GM12865 (cell line): ENCODE measurements at places on chromosomes 2 and 18.

DNA sequence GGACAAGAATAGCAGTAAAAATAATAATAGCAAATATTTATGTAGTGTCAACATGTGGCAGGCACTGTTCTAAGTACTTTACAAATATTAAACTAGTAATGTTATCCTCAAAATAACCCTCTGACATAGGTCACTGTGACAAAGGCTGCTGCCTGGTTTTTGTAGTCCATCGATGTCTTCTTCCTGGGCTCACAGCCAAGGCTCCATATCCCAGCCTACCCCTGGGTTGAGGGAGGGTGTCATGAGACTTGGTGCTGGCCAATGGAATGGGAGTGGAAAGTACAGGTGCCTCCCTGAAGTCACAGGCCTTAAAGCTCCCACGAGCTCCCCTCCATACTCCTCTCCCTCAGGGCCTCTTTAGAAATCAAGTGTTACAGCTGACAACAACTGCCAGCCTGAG, 159.3 kb downstream of the CYRIA start:
- DNase-seq = no peak

GRCh38 chr2:118090387-118091139, 2.3 kb downstream of the INSIG2 start:
- DNase-seq = no peak

- peak; percentile 57 for DNase-seq
These were observed 110.9 kb upstream of the RMP24 start for GRCh38 chr18:35861367-35862118.

- DNase-seq = peak; percentile 94
These were observed 4.9 kb upstream of the STK17B start for GRCh38 chr2:196176142-196176738.

- DNase-seq = peak; percentile 12
These were observed 225.8 kb upstream of the SIX3 start for GRCh38 chr2:44715671-44716081.

- DNase-seq = no peak
These were observed 213.6 kb upstream of the SP5 start for GRCh38 chr2:170501421-170502043.

GRCh38 chr2:218880859-218881594, 375 bp downstream of the WNT10A start:
- no peak for DNase-seq

- DNase-seq = peak; percentile 18
These were observed 54.3 kb upstream of the AGPS start for GRCh38 chr2:177338177-177338721.

- DNase-seq = no peak
These were observed 340 bp downstream of the SLC40A1 start for GRCh38 chr2:189580241-189580651.

DNA sequence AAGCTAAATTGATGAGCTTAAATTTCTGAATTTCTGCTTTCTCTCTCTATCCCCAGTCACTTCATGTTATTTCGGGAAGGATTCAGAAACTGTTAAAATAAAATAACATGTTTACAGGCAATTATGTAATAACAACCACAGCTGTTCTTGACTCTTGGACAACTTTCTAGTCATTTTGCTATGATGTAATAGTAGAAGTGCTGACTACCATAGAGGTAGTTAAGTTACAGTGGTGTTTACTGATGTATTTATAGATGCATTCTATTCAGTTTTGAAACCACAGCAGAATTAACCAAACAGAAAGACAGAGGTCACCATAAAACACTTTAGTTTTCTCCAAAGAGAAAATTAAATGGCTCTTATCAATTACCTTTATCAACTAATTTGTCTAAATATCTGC, 1292.0 kb upstream of the CHAC2 start:
- DNase-seq = no peak

DNA sequence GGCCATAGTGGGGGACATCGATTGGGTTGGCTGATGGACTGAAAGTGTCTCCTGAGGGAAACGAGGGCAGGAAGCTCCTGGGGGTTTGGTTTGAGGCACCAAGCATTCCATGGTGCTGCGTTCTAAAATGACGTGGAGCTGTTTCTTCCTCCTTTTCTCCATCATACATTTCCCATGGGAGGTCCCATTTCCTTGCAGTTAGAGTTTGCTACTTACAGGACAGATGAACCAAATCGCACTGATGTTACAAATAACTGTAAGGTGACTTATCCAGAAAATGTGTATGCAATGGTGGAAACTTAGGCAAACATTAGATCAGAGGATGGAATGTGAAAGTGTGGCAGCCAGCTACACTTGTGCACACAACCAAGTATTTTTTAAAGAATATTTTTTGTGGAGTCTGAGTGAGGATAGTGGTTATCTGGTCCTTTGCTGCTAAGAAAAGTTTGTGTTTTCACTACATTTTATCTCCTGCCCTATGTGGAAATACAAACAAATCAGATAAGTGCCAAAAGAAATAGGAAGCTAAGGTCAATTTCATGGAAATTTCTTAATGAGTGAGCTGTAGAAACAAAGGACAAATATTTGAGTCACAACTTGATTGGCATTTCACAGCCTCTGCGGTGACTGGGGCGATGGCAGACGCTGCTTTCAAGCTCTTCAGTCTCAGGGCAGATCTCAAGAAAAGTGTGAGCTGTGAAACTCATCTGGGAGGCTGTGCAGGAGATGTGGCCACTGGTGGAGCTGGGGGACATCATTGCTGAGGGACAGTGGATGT, 256.2 kb downstream of the TSN start:
- no peak for DNase-seq

DNA sequence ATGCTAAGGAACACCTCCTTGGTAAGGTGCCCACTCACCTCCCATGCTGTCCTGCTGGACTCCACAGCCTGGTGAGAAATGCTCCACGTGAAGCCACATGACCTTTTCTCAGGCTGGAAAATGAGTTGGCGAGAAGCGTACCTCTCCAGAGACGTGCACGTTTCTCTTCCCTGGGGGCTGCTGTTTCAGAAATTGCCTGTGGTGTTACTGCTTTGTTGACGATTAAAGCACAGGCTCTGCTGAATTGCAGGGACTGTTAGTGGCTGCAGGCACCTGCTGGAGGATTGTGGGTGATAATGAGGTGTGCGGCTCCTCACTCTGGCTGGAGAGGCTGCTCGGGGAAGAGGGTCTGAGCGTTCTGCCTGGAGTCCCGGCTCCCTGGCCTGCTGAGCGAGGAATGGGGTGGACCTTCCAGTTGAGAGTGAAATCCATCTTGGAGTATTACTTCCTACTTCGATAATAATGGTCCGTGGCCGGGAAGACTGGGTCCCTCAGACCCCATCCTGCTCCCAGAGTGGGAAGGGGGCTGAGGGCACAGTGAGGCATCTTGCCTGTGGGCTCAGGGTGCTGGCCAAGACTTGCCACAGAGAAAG, 199.3 kb upstream of the HDAC4 start:
- no peak for DNase-seq

GRCh38 chr2:116819355-116819754, 995.1 kb upstream of the DDX18 start:
- no peak for DNase-seq

GRCh38 chr2:21059885-21060610, 16.2 kb upstream of the APOB start:
- DNase-seq = no peak

DNA sequence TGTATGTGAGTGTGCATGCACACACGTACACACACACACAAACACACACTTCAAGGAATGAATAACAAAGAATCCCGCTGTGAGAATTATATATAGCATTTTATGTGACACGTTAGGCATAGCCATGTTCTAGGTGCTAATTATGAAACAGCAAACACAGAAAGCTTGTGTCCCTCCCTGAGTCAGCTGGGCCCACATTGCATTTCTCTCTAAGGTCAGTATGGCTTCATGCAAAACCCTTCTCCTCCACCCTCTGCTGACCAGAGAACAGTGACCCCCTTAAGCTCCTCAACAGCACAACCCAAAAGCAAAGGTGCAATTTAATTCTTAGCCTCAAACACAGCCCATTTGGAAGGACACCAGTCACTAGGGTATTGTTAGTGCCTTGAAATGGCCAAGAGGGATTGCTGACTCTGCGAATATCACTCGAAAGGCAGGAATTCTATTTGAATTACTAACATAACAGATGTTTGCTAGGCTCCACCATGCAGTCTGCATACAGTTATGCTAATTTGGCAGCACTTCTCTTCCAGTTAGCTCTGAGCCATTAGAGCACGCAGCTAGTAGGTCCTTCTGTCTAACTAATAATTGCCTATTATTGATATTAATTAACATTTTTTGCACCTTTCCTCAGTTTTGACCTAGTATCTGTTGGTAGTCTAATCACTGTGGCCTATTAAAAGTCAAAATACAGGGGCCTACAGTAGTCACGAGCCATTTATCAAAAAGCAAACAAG, 149.0 kb downstream of the LNPK start:
- DNase-seq = no peak

GRCh38 chr2:216657086-216657855, 24.1 kb downstream of the IGFBP2 start:
- DNase-seq = no peak

GRCh38 chr18:59623456-59624368, 73.5 kb downstream of the CCBE1 start:
- DNase-seq = no peak

- no peak for DNase-seq
These were observed 17.8 kb downstream of the NPC1 start for GRCh38 chr18:23568281-23569138.

- DNase-seq = peak; percentile 95
These were observed 114.5 kb downstream of the METTL8 start for GRCh38 chr2:171319164-171319810.

DNA sequence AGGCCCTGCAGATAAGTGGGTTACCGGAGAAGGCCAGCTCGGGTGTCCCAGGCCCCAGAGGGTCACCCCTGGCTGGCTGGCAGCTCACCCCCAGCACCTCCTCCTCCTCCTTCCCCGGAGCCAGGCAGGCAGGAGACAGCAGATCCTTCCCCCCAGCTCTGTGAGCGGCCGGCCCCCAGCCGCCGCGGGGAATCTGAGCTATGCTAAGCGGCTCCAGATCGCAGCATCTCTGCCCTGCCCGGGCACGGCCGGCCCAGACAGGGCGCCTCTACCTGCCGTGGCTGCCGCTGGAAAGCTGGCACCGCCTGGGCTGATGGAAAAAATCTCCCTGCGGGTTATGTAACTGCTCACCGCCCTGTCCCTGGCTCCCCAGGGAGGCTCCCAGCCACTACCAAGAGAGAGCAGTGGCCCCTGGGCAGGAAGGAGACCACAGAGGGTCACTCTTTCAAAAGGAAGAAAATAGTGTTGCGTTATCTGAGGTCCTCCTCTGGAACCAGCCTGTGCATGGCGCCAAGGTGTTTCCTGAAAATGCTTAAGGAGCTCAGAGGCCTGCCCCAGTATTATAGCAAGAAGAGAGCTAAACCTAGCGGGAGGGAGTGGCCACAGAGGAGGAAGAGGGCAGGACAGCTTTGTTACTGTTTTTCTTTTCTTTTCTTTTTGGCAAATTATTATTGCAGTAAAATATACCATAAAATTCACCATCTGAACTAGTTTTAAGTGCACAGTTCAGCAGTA, 179.0 kb downstream of the SMAD7 start:
- no peak for DNase-seq

DNA sequence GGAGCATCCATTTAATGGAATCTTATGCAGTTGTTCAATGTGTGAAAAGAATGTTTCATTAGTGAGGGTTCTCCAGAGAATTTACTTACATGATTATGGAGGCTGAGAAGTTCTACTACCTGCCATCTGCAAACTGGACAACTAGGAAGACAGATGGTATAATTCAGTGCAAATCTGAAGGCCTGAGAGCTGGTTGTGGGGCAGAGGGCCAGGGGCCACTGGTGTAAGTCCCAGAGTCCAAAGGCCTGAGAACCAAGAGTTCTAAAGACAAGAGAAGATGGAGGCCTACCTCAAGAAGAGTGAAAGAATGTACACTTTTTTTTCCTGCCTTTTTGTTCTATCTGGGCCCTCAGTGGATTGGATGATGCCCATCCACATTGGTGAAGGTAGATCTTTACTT, 114.8 kb downstream of the DDX1 start:
- DNase-seq = no peak

DNA sequence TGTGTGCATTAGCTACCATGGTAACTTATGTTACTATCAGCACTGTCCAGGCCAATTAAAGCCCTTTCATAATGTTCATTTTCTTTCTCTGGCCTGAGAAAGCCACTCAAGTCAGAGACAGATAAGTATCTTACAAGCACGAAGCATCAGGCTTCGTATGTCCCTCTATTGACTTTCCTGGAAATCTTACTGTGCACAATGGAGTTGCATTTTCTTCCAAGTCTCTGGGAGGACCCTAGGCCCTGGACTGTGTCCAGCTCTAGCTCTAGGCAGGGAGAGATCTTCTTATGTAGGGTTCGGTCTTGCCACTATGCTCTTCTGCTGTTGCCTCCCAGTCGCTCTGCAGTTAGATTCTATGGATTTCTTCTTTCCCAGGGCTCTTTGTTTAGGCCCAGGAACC, 40.0 kb upstream of the ITGA6 start:
- no peak for DNase-seq

DNA sequence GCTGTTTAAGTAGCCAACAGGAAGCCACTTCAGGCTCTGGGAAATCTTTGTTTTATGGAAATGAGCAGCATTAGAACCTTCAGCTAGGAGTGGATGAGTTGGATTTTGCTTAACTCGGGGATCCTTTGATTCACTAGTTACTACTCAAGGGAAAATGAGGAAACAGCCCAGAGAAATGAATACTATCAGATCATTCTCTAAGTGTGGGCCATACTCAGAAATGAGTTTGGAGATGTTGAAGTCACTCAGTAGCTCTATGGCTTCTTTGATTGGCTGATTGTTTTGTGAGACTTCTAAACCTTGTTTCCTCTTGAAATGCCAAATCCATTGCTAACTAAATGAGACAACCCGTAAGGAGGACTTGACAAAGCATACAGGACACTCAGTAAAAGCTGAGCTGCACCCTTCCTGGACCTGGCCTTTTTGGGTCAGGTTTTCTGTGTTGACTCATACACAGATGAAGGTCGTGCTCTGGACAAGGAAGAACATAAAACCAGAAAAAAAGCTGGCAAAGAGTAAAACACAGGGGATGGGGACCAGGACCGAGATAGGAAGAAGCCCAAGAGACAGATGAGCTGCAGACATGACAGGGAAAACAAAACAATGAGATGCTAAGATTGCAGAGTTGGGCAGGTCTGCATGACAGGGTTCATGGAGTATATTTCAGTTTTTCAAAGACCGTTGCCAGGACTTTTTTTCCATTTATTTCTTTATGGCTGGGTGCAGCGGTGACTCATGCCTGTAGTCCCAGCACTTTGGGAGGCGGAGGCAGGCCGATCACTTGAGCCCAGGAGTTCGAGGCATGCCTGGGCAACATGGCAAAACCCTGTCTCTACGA, 41.6 kb downstream of the INO80C start:
- no peak for DNase-seq

DNA sequence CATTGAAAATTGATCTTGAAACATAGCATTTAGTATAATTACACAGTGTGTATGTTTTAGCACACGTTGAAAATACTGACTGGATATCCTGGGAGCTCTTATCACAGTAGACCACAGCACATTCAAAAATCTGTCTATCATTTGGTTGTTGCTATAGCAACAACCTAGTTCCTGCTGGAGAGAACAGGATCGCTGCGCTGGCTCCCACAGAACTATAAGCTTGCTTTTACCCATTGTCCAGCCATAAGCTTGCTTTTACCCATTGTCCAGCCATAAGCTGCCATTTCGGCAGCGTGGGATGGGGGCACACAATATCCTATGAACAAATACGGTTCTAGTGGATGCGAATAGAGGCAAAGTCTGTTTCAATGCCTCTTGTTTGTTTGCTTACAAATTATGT, 70.4 kb upstream of the ST6GAL2 start:
- DNase-seq = no peak

GRCh38 chr2:11753452-11753885, 7.0 kb downstream of the LPIN1 start:
- DNase-seq = peak; percentile 93

- no peak for DNase-seq
These were observed 103.6 kb downstream of the DNAH6 start for GRCh38 chr2:84619794-84620371.

- no peak for DNase-seq
These were observed 180.9 kb downstream of the ZBTB7C start for GRCh38 chr18:48228301-48228715.
